ENCODE measurements at places on chromosomes 4 and X.

DNA sequence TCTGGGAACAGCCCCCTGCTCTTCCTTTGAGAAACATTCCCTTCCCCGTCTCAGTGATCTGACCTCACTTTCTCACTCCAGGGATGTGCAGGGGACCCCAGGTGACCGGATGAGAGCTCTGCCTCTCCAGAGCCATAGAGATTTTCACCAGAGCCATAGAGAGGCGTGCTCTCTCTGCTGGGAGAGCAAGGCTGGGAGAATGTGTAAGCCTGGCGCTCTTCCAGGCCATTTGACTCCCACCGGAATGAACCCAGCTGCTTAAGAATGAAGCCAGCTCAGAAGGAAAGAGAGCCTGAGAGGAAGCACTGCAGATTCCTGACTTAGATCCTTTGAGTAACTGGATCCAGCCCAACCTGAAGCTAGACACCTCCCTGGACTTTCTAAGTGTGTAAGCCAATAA is 106.4 kb downstream of the DHX15 start:
- DNase-seq, result no peak

- no peak for DNase-seq
Measured at GRCh38 chrX:56233100-56233499, 944 bp downstream of the KLF8 start.

GRCh38 chr4:1297456-1298325 is 8.0 kb downstream of the MAEA start:
- no peak for DNase-seq

GRCh38 chr4:74423104-74423503 is 21.8 kb upstream of the AREG start:
- DNase-seq, result no peak

DNA sequence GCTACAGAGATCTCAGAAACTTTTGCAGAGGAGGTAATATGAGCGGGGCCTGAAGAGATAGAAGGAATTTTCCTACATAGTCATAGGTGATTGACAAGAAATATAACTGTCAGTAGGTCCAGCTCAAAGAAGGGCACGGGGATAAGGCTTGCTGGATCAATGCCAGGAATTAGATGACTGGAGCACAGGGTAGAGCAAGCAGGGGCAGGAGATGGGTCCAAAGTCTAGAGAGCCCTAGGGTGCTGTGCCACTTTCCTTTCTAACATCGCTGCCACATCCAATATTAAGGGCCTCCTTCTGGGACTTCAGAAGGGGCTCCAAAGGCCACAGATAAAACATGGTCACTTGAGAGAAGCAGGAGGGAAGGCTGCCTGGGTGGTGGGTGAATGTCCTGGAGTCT is 402.2 kb downstream of the MID1IP1 start:
- DNase-seq, result no peak

- DNase-seq, result no peak
Measured at GRCh38 chrX:72027914-72028307, 103.8 kb downstream of the RTL5 start.

DNA sequence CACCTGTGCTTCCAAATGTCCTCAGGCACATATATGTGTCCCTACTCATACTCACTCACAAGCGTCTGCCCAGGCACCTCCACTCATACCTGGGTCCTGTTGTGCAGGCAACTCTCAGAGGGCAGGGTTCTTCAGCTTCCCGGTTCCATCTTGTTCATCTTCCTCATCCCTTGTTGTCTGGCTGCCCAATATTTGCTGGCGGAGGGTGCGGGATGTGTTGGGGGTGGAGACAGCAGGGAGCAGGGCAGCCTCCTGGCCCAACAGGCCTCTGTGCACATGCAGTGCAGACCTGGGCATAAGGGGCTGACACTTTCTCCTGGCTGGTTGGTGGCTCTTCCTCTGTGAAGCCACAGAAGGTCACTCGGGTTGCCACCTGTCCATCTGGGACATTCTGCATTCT is 32.1 kb downstream of the NBDY start:
- no peak for DNase-seq

- DNase-seq, result no peak
Measured at GRCh38 chr4:175447016-175447415, 365.0 kb downstream of the GPM6A start.

DNA sequence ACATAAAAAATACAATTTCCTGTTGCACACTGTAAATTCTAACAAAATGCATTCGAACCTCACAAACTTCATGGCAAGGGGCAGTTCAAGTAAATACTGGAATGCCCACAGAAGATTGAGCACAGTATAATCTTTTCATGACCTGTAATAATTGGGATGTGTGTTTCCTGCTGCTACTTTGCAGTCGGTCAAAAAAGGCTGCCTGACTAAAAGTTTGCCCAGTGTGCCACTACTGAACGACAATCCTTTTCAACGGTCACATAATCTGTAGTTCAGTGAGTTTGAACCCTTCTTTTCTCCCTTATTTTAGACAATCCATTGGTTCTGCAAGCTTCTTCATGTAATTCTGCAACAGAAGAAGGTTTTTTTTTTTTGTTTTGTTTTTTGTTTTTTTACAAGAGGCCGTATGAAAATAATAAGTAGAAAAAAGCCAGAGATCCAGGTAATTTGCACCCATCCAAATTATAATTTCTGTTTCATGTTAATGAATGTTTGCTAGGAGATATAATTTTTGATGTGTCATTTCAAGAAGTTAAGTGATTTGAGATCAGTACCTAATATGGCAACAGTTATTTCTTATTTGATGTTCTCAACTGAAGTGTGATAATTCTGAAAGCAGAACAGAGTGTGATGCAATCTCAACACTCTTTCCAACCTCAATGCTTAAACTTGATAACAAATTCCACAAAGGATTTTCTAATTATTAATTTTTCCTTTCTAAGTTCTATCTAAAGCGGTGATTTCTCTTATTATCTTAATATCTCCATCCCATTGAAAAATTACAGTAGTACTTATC is 237.6 kb downstream of the FSTL5 start:
- no peak for DNase-seq

DNA sequence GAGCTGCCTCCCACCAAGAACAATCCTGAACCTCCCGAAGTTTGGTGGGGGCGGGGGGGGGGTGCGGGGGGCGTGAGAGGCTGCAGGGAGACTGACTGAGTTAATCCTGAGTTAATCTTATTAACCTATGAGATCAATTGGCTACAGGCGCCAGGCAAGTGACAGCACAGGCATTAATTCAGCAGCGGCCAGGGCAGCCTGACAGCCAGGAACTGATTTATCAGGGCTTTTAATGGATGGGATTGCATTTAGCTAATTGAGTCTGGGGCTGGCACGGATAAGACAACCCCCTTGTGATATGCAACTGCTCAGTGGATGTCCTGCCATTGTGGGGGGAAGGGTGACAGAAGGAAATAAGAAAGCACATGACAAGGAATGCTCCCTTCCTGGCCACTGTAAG is 16.3 kb downstream of the RTL5 start:
- no peak for DNase-seq

GRCh38 chr4:152369203-152369901 is 166.5 kb downstream of the FBXW7 start:
- no peak for DNase-seq

DNA sequence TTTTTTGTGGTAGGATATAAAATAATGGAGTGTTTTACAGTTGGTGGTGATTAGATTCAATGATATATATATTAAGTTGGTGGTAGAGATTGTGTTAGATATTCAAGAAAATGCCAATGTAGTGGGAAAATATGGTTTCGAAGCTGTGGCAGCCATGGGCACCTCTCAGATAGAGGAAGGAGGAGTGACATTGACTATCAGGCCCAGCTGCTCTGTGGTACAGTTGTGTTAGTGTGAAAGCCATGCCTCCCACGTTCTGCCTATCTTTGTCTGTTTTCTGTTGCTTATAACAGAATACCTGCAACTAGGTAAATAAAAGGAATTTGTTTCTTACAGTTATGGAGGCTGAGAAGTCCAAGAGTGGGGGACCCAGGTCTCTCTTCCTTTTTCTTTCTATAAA is 101.9 kb downstream of the ARHGAP10 start:
- no peak for DNase-seq

DNA sequence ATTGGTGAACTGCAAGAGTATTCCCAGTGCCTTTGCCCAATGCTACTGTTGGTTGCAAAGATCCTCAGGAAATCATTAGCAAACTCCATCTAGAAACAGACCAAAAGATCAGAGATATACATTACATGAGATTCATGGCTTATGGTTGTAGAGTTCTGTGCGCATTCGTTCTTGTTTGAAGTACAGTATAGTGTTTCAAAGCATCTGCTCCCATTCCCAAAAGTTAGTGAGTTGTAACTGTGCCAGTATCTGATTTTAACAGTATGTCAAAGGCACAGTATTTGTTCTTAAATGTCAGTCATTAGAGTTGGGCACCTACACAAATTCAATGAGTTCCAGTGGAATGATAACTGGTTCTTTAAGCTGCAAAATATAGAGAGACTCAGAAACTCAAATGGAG is 314.7 kb upstream of the ATOH1 start:
- DNase-seq, result no peak

DNA sequence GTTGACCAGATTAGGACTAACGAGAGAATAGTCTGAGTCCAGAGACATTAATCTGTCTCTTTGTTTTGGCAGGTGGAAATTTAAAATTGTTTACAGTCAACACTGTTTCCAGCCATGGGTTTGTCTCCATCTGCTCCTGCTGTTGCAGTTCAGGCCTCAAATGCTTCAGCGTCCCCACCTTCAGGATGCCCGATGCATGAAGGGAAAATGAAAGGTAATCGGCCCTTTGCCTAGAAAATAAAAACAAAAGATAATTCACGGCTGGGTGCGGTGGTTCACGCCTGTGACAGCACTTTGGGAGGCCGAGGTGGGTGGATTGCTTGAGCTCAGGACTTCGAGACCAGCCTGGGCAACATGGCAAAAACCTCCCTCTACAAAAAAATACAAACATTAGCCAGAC is 815 bp downstream of the HCCS start:
- peak; percentile 12 for DNase-seq

- no peak for DNase-seq
Measured at GRCh38 chr4:140808256-140808655, 52.1 kb upstream of the TBC1D9 start.

DNA sequence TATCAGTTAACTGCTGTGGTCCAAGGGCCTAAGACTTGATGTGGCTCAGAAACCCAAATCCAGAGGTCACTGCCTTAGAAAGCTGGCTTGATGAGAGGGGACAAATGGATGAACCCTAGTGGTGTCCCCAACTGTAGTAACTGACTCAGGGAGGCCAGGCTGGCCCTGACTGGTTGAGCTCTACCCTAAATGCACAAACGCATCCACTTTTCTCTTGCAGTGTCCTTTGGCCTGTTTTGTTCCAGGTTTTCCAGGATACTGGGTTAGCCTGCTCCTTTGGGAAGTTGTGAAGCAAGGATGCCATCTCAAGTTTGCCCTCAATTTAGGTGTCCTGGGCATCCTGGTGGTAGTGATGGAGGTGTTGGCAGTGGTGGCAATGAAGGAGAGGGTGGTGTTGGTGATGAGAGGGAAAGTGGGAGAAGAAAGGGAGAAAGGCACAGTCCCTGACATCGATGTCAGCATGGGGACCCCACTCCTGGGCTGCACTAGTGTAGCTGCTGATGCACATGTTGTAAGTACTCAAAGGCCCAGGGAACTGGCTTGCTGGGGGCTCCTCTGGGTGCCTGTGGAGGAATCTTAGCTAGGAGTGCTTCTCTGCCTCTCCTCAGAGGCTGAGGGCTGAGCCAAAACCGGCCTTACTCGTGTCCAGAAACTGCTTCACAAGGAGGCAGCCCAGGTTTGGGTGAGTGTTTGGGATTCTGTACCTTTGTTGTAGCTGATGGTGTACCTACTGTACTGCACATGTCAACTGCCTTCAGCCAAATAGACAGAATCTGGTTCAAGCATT is 2.9 kb upstream of the HAND2 start:
- no peak for DNase-seq

GRCh38 chr4:61828960-61829359 is 628.8 kb downstream of the ADGRL3 start:
- no peak for DNase-seq

- no peak for DNase-seq
Measured at GRCh38 chr4:146183209-146183608, 7.7 kb downstream of the LSM6 start.

DNA sequence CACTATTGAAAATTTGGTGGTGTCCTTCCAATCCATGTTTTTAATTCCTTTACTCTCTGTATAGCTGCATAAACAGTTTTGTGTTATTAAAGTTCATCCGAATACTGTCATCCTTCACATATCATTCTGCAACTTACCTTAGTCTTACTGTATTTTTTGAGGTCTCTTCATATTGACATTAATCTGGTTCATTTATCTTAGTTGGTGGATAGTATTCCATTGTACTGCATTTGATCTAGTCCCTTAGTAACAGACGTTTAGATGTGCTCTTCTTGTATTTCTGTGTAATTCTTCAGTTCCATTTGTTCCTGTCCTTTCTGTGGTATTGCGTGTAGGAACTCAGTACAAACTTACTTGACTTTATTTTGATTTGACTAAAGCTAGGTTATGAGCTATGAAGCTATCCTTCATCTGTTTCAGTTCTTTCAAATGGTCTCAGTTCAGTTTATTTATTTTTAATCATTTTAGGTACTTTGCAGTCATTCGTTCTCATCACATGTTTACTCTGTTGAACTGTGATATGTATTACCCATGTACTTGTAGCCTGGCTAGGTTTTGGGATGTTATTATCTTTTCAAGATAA is 41.3 kb downstream of the RAPGEF2 start:
- DNase-seq, result no peak

DNA sequence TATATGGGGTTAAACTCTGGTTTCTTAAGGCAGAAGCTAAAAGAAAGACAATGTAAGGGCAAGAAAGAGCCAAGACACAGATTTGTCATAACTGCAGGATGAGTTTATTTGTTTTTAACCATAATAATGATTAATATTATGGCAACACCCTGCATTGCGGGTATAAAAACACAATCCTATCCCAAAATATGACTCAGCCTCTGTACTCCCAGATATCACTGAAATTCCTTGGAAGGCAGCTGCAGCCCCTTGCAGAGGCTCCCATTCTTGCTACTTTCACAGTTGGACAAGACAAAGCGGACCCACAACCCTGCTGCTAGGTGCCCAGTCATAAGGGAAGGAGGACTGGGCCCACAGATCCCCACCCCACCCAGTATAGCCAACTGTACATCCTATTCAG is 20.4 kb upstream of the FGF16 start:
- no peak for DNase-seq

DNA sequence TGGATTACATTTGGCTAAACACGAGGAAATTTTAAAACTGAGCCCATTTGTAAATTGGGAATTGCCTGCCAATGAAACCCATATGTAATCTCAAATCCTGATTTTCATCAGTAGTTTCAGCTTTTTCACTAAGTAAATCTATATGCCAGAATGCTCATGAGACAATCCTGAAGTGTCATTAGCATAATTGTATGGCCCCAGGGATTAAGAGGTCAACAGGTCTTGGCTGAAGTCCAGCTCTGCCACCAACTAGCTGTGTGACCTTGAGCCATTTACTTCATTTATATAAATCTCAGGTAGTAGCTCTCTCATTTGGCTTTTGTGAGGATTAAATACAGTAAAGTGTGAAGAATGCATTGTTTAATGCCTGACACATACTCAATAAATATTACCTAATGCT is 320.5 kb upstream of the EMCN start:
- DNase-seq, result no peak

Data from hematopoietic multipotent progenitor cell treated with erythropoietin and hydrocortisone succinate and interleukin-3 and kit ligand, for 15 days (in vitro differentiated cells).